Effector memory CD4-positive, alpha-beta T cell (primary cell): ENCODE measurements at places on chromosomes 1 and 21.
A peak's percentile ranks its signal among the peaks of the same experiment; 100 is the strongest.

DNA sequence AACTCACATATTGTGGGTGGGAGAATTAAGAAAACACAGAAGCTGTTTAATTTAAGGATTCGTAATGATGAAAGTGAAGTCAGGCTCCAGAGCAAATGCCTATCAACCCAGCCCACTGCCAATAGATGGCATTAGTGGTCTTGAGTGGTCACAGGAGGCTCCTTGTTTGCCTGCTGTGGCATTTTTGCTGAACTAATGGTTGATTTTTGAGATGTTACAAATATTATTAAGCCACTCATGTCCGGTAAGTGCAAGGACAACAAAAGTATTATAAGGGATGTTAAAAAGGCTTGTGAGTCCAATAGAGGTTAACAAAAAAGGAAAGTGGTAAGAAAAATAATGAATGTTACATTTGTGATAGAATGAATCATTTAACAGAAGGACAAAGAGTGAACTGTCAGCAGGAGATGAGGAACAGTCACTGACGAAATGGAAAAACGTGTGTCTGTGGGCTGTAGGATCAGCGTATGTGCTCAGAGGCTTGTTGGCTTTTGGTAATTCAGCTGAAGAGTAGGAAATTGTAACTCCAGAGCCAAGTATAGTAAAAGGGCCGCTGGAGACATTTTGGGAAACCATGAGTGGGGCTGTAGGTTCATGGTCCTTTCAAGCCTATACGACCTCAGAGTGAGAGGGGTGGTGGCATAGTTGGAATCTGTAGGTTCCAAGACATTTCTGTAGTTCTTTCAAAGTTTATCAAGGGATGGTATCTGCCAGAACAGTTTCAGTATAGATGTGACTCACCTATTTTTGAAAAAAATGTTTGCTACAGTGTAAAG, 11.2 kb downstream of the SFT2D2 start:
- no peak for DNase-seq

GRCh38 chr1:75471252-75471651, 139.7 kb downstream of the SLC44A5 start:
- DNase-seq: no peak

DNA sequence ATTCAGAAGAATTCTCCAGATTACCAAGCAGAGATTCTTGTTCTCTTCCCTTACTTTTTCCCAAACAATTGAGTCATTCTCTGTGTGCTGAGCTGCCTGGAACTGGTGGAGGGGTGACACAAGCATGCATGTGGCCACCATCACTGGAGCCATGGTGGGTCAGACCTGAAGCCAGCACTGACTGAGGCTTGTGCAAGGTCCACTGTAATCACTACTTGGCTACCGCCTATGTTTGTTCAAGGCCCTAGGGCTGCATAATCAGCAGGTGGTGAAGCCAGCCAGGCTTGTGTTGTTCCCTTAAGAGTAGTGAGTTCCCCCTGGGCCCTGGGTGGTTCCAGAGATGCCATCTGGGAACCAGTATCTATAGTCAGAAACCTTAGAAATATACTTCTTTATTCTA, 183.8 kb downstream of the DNAH14 start:
- no peak for DNase-seq

DNA sequence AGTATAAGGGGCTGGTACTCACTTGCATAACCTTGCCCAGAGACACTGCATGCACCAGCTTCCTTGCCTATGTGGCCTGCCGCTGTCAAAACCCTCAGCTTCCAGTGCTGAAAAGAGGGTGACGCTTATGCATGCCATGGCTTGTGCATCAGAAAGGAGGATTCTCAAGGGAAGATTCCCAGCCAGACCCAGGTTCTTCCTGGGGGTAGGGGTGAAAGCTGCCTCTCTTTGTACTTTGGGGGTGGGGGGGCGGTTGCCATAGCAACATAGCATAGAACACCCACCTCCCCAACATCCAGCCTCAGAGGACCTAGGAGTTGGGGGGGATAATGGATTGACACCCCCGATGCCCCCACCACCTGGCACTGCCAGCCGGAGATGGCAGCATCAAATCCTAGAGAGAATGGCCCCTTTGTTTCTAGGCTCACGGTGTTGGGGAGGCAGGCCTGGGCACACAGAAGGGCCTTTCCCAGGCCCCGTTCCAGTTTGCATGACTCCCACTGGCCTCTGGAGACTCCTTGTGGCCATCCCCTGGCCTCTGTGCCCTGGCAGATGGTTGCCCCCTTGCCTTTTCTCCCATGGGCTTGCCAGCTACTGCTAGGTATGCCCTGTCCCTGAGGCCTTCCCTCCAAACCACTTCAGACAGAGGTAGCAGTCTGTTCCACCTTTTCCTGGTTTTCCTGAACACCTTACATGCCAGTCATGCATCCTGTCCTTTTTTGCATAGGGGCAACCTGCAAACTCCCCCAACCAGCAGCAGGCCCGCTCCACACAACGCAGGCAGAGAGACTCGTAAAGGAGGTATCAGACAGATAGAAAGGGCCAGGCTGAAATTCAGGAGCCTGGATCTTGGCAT, 44.6 kb downstream of the RHBG start:
- DNase-seq: no peak

DNA sequence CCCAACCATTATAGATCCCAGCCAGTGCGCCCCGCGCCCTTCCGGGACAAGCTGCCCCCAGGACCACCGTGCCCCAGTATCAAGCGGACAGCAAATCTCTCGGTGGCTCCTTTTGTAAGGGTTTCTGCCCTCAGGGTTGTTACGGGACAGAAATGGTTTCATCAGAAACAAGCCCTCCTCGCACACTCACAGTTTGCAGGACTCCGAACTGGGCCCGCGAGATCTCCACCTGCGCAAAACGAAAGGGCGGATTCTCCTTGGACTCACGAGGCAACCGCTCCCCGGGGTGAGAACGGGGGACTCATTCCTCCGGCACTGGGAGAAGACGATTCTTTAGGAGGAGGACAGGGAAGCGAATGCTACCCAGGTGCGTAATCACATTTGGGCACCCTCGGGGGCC, 51.1 kb upstream of the H6PD start:
- DNase-seq: no peak

- no peak for DNase-seq
These were observed 3.0 kb upstream of the RGS4 start for GRCh38 chr1:163066168-163066567.

DNA sequence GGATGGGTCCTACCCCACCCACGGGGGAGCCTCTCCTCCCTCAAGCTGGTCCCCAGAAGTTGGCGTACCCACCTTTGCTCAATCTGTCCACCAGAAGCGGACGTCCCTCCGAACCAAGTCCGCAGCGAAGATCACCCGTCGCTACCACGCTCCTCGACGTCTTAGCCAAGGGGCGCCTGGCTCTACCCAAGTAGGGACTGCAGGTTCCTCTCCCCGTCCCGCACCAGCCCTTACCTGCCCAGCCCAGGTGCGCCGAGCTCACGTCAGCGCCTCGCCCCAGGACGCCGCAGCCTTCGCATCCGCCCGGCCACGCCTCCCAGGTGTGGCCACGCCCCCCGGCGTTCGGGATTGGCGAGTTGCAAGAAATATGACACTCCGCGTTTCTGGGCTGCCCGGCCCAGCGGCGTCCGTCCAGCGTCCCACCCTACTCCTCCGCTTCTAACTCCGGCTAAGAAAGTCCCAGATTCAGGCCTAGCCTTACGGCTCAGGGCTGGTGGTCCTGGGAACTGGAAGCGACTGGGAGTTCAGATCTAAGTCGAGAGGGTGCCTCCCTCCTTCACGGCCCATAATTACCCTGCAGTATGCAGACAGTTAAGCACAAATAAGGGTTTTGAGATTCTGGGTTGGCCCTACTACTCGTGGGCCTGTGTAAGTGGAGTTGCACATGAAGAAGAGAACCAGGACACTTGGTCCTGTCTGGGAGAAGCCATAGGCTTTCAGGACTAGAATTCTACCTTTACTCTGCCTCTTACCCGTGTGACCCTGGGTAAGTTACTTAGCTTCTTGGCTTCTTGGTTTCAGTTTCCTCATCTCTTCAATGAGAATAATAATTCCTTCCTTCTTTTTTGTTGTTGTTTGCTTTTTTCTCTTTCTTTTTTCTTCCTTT, at the start of gene IRF6:
Gene IRF6 (minus strand): TSS at position 268 of the 886 bp plus-strand sequence. CDS start 4,729 bp downstream, outside the sequence.
- DNase-seq: peak; percentile 68

- DNase-seq: peak; percentile 37
These were observed 68.4 kb downstream of the LUZP1 start for GRCh38 chr1:23100074-23100748.

DNA sequence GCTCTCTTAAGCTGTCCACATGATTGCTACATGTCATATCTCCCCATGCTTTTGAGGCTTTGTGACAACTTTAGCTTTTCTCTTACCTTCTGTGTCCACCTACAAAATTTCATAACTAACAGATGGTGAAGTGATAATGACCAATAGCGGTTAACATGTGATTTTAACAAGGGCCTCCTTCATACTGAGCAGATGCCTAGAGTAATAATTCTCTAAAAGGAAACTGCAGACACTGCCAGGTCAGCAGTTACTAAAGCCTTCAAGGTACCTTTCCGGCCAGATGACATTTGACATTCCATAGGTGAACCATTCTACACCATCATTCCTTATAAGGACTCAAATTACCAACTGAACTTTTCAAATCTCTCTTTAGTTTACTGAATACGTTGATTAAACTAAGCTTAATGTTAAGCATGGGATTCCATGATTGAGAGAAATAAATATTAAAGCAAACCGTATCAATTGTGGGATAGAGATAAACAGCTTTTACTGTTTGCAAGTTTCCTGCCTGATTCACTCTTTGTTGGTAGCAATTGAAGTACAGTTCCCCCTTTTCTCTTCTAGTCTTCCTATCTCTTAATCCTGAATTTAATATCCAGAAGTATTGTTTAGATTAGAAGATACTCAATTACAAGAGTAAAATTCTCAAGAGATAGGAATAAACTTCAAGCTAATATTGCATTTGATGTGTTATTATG, 205.1 kb downstream of the PLA2G4A start:
- no peak for DNase-seq

- peak; percentile 26 for DNase-seq
These were observed 7.9 kb upstream of the ADGRB2 start for GRCh38 chr1:31771891-31772668.

GRCh38 chr1:59674595-59674994, 140.2 kb upstream of the HOOK1 start:
- no peak for DNase-seq

- no peak for DNase-seq
These were observed 33.5 kb downstream of the RXRG start for GRCh38 chr1:165411396-165411795.

- DNase-seq: no peak
These were observed at the start of gene KCNK1 for GRCh38 chr1:233613252-233614172. KCNK1 (plus strand) TSS chr1:233614106; CDS start chr1:233614172, 66 bp downstream.

DNA sequence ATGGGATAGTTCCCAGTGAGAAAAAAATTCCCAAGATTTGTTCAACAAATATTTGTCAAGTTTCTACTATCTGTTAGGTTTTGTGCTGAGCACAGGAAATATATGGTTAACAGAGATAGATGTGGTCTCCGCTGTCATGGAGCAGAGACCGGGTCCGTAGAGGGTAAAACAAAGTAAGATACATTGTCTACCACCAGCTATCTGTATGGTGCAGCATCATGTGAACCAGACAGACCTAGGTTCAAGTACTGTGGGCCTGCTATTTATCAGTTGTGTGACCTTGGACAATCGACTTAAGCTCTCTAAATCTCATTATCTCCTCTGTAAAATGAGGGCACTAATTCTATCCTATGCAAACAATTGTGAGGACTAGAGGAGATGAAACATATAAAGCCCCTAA, 109.8 kb downstream of the DUSP10 start:
- no peak for DNase-seq

- DNase-seq: no peak
These were observed 448 bp downstream of the G0S2 start for GRCh38 chr1:209675565-209676154.

DNA sequence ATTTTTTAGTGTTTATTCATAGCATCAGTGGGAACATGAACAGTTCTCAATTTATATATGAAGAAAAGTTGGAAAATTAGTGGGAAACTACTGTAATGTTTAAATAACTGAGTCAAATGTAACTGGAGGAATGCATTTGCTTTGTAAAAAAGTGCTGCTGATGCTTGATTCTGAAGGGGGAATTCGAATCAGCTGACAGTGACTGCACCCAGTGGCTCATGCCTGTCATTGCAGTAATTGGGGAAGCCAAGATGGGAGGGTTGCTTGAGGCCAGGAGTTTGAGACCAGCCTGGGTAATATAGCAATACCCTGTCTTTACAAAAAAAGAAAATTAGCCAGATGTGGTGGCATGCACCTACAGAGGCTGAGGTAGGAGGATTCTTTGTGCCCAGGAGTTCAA, 398.4 kb downstream of the ZP4 start:
- DNase-seq: no peak

DNA sequence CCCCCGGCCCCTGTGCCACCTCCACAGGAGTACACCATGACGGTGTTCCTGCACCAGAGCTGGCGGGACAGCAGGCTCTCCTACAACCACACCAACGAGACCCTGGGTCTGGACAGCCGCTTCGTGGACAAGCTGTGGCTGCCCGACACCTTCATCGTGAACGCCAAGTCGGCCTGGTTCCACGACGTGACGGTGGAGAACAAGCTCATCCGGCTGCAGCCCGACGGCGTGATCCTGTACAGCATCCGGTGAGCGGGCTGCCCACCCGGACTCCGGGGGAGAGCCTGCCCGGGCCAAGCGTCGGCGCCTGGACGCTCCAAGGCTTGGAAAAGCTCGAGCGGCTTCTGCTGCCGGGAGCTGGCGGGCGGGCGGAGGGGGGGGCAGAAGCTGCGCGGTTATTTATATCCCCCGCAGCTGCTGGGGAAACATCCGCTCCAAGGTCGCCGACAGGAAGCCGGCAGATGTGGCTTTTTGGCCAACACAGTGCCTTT, 6.4 kb downstream of the GABRD start:
- DNase-seq: no peak

- DNase-seq: no peak
These were observed 158.9 kb upstream of the COA6 start for GRCh38 chr1:234214129-234214910.

DNA sequence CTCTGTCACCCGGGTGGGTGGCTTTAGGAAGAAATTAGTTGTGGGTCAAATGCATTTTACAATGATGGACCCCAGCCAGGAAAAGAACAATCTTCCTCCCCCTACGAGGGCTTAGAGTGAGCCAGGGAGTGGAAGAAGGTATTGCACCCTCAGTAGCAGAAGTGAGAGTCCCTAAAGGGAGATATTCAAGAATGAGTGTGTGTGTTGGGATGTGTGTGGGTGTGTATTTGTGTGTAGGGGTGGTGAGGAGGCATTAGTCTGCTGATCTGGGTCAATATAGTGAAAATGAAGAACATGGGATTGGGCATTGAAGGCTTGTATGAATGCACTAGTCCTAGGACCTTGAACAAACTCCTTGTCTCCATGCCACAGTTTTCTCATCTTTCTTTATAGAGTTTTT, 85.2 kb upstream of the RUNX1 start:
- no peak for DNase-seq

GRCh38 chr1:115428256-115428655, 90.2 kb upstream of the NGF start:
- DNase-seq: no peak

GRCh38 chr21:38170704-38171682, 85.8 kb upstream of the KCNJ15 start:
- DNase-seq: no peak

- no peak for DNase-seq
These were observed 345.3 kb downstream of the PTBP2 start for GRCh38 chr1:97066860-97067259.

- no peak for DNase-seq
These were observed 186.4 kb upstream of the ZNHIT6 start for GRCh38 chr1:85894651-85895050.
